Urothelium cell line (cell line): ENCODE measurements at places on chromosomes 7 and 10.

DNA sequence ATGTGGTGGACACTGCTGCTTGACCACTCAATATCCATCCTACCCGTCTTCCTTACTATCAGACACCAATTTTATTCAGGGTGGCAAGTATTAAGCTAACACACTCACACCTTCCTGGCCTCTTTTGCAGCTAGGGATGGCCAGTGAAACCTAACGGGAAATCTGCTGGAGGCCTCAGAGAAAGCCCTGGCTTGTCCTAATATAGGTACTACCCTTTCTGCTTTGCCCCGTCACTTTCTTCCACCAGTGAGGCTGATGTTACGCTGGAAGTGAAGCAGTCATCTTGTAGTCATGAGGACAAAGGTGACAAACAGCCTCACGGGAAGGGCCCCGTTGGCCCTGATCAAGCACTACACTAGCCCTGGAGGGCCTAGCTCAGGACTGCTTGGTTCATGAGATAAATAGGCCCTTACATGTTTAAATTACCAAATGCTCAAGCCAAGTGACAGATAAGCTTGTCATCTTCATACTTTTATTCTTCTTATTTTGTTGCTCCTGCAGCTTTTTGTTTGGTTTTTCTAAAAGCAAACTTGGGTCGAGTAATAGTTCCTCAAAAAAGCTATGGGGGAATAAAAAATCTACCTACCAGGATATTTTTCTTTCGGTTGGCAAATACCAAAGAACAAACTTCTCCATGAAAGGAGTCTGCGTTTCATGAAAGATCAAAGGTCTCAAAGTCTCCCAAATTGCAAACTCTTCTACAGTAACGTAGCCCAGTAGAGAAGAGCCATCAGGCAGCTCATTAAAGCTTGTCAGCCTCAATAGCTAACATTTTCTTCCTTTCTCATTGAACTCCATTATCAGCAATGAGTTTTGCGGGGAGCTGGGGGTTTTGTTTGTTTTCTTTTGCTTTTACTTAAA lies 17.5 kb downstream of the CREB3L2 start:
- DNase-seq, result no peak

- no peak for DNase-seq
Measured at GRCh38 chr10:44854693-44855350, 56.3 kb upstream of the TMEM72 start.

DNA sequence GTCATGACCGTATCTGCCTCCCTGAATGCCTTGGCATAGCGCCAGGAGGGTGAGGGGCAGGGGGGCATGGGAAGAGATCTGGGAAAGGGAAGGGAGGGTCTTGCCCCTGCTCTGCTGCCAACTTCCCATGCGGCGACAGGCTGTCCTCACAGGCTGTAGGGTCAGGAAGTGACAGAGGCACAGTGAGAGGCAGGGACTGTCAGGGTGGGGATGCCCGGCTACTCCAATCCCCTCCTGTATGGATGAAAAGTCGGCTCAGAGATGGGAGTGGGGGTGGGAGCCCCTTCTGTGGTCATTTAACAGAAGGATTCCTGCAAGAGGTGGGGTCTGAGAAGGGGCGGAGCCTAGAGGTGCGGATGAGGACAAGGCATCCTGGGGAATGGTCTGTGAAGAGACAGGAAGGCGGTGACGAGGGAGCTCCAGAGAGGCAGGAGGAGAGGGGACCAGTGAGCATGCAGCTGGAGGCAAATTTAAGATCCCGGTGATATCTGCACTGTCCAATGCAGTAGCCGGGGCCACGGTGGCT lies 20.8 kb upstream of the UNC5B start:
- DNase-seq, result no peak

- DNase-seq, result peak; percentile 55
Measured at GRCh38 chr7:151251689-151252560, 3.4 kb upstream of the SMARCD3 start.

- DNase-seq, result no peak
Measured at GRCh38 chr7:38461887-38462286, 169.3 kb downstream of the AMPH start.
